ENCODE measurements at places on chromosomes 5 and 9.

DNA sequence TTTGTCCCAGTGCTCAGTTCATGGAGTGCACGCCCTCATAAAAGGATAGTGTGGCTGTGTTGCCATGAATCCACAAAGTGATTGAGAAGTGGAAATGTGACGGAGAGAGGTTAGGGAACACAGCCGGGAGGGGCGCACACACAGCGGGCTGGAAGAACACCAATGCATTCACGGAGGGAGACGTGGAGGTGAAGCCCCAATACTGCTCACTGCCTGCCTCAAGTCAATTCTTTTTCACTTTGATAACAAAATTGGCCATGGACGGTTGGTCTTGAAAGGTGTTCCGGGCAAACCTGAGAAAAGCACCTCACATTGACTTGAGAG, 424.1 kb downstream of the MED10 start:
- peak; percentile 67 for DNase-seq

GRCh38 chr5:146283344-146283761, 55.3 kb upstream of the POU4F3 start:
- no peak for DNase-seq

GRCh38 chr9:112755675-112756074, 5.1 kb downstream of the SNX30 start:
- no peak for DNase-seq

GRCh38 chr9:110156902-110157301, 51.1 kb downstream of the C9orf152 start:
- no peak for DNase-seq

GRCh38 chr9:113301548-113301947, 1.6 kb downstream of the RNF183 start:
- DNase-seq: no peak

DNA sequence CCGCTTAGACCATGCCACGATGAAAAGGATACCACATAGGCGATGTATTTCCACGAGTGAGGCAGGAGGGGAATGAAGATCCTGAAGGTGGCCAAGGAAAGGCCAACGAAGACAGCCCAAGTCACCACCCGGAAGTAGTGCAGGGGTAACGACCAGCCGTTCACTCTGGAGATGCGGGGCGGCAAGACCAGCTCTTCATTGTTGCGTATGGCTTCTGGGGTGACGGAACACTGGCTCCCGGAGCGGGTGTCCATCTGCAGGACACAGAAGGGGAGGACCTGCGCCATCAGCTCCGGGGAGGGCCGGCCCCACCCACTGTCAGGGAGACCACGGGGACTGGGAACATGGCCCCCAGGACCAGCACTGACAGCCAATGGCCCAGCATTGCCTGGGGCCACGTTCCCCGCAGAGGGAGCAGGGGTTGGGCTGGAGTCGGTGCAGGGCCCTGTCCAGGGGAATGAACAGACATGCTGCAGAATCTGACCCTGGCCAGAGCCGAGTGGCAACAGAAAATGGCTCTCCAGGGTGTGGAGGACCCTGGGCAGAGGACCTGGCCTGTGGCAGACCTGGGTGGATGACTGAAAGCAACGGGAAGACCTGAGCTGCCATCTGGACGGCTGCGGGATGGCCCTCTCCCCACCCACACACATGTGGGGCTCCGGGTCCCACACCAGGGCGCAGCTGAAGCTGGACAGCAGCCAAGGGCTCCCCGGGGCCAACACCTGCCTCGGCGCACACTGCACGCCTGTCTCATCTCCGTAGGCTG, 17.7 kb downstream of the ZDHHC11B start:
- DNase-seq: peak; percentile 97

DNA sequence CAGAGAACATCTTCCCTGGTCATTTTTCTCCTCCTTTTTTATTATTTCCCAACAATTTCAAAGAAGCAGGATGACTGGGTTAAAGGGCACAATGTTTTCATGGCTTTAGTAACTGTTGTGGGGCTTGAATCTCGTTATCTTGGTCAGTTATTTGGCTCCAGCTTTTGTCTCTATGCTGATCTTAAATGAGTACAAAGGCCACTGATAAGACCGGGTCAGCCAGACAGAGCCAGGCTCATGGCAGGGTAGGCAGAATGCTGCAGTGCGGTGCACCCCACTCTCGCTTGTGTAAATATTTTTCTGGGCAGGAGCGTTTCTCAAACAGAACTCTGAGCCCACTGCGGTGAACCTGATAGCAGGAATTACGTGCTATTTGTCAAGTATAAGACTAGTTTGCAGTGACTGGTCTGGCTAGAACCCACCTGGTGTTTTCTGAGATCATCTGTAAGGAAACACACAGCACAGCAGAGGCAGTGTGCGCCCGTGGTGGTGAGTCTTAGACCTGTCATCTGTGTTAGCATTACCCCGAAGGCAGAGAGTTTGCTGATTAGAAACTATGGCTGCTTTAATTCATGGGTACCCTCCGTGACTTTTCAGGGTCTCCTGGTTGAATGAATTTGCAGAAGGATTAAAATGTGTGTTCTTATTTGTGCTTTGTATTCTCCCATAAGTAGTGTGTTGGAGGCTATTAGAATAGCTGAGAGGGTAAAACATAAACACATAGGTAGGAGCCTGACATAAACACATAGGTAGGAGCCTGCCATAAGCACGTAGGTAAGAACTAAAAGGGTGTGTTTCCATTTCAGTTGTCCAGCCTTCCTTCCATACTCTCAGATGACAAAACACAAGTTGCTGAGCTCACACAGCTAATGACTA, 158.6 kb upstream of the DMRT1 start:
- DNase-seq: no peak

DNA sequence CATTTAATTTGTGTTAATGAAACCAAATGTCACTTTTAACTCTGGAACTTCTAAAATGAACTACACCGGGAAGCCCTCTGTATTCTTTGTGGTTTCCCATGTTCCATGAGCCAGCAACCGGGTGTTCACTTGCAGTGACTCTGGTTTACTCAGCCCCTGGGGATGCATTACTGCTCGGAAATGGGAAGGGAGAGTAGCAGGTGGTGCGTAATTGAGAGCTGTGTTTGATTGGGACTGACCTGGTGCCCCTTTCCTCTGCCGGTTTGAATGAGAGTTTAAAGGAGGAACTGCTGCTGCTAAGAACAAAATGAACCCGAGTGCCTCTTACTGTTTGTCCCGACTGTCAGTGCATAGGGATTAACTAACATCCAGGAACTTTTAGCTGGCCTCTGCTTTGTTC, 100.1 kb upstream of the DHFR start:
- DNase-seq: no peak

GRCh38 chr9:136614372-136614922, 48.3 kb upstream of the EGFL7 start:
- no peak for DNase-seq

DNA sequence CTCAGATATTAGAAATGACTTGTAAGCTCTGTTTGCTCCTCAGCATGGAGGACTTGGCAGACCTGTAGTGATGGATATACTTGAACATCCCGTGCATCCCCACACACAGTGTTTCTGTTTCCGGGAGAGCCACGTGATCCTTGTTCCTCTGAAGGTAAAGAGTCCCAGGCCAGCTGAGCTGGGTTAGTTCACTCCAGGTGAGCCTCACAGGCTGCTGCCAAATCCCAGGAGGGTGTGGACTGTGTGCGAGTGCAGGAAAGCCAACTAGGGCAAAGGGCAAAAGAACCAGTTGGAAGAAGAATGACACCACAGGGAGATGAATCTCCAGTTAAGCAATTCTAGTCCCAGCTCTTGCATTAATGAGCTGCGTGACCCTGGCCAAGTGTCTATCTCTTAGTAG, 10.4 kb upstream of the TOMM5 start:
- no peak for DNase-seq

Measured in vagina (tissue), 2 donors.